Midbrain (tissue), 1 donor: ENCODE measurements at places on chromosomes 2 and 18.
A peak's percentile ranks its signal among the peaks of the same experiment; 100 is the strongest.

- DNase-seq: peak; percentile 36
Measured at GRCh38 chr2:182980115-182980514, 58.1 kb downstream of the NCKAP1 start.

DNA sequence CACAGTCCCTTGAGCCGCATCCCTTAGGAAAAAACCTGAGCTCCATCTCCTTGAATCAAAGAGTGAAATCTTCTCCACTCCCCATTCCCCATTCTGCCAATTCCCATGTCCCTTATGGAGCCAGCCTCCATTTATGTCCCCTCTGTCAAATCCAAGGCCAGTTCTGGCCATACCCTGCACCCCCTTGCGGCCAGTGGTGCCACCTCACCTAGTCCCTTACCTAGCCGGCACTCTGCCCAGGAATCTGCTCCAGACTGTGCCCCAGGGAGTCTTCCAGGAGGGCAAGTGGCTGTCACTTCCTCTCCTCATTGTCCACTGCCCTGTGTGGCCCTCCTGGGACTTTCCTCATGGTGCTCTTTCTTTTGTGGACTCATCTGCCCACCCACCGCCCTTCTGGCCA is 195.4 kb upstream of the RMP24 start:
- no peak for DNase-seq

- DNase-seq: peak; percentile 54
Measured at GRCh38 chr2:97011977-97012569, 25.7 kb upstream of the FAM178B start.

- DNase-seq: no peak
Measured at GRCh38 chr18:63832470-63832869, 55.0 kb upstream of the SERPINB2 start.

- DNase-seq: no peak
Measured at GRCh38 chr18:73244401-73244800, 376.6 kb upstream of the NETO1 start.

GRCh38 chr2:186554850-186555671 is 34.8 kb upstream of the ITGAV start:
- no peak for DNase-seq

GRCh38 chr2:121818546-121818945 is 63.1 kb downstream of the TSN start:
- DNase-seq: no peak

DNA sequence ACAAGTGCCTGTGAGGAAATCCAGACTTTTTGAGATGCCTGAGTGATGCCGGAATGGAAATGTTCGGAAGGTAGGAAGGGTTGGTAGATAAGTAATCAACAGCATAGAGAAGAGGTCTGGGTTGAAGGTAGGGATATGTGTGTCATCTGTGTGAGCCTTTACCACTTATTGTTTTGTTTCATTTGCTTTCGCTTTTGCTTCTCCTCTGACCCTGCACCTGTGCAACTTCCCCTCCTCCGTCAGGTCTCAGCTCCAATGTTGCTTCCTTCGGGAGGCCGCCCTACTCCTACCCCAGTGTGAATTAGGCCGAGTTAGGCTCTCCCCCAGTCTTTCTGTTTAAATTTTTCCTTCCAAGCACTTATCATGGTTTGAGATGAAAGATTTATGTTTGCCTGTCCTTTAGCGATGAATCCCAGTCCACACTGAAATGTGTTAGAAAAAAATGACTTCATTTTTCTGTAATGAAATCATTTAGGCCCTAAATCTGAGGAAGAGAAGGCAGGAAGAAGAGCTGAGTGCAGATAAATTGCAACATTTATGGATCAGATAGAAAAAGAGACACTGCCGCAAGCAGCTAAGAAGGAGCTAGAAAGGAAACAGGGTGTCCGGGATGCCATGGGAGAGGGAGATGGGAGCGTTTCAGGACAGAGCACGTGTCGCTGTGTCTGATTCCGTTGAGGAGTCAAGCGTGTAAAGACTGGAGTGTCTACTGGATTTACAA is 139.6 kb upstream of the PELI1 start:
- no peak for DNase-seq

- no peak for DNase-seq
Measured at GRCh38 chr2:158189526-158189925, 87.8 kb downstream of the UPP2 start.

GRCh38 chr2:28991460-28991859 is 10.4 kb downstream of the TOGARAM2 start:
- no peak for DNase-seq

- DNase-seq: no peak
Measured at GRCh38 chr18:79290876-79291275, 104.9 kb upstream of the NFATC1 start.

- DNase-seq: no peak
Measured at GRCh38 chr18:78641689-78642231, 337.9 kb upstream of the SALL3 start.

DNA sequence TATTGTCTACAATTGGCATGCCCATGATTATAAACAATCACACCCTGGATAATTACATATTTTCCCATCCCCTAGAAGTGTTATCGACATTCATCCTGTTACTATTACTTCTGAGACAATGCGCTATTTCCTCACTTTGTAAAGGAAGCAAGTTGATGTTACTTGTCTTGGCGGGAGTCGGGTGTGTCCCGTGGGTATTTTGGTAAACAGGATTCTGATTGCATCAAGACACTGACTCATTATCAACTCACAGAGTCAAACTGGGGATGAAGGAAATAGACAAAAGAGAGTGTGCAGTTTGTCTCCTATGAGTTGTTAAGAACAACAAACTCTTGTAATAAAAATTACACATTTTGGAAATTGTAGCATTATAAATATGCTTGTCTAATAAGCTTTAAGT is 142.7 kb downstream of the GALR1 start:
- DNase-seq: no peak

- no peak for DNase-seq
Measured at GRCh38 chr2:160989778-160990177, 170.4 kb upstream of the TANK start.

DNA sequence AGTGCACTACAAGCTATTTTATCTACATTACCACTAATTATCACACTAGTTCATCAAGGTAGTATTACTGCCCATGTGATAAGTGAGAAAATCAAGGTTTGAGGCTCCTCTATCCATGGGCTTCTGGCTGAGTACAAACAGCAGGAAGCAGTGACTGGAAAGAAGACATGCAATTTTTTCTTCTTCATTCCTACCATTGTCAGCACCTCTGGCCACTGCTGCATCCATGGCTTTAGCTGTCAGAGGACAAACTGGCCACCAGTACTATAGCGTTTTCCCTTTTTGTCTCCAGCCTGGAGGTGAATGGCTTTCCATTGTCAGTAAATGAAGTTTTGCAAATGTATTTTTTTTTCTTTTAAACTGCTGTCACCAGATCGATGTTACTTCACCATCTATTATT is 674.9 kb downstream of the LRP1B start:
- no peak for DNase-seq

DNA sequence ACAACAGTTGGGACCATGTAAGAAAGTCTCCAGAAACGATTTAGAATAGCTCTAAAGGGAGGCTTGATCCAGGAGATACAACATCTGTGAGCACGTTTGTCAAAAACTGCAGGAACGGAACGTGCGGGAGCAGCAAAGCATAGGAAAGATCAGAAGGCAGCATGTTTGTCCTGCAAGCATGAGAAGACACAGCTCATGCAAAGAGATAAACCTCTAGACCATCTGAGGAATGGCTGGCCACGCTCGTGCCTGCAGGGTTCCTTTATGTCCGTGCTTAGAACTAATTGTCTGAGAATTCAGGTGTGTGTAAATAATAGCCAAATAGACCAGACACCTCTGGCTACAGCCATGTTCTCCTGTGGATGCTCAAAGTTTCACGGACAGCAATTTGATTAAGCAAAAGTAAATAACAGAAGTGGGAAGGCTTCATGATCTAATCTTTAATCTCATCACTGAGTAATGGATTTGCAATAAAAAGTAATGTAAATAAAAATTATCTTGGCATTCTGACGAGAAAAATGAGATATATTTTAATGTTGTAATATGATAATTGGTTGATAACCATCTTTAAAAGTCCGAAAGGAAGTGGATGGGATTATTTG is 534.8 kb upstream of the CDH7 start:
- no peak for DNase-seq

- no peak for DNase-seq
Measured at GRCh38 chr18:36843199-36843598, 14.3 kb downstream of the KIAA1328 start.

GRCh38 chr2:205775097-205775877 is 93.0 kb downstream of the NRP2 start:
- no peak for DNase-seq
